Activated CD8-positive, alpha-beta T cell treated with anti-CD3 and anti-CD28 coated beads for 36 hours (primary cell): ENCODE measurements at places on chromosomes 4 and X.
A peak's percentile ranks its signal among the peaks of the same experiment; 100 is the strongest.

GRCh38 chr4:4325321-4325720, 35.3 kb downstream of the ZBTB49 start:
- DNase-seq, result no peak

DNA sequence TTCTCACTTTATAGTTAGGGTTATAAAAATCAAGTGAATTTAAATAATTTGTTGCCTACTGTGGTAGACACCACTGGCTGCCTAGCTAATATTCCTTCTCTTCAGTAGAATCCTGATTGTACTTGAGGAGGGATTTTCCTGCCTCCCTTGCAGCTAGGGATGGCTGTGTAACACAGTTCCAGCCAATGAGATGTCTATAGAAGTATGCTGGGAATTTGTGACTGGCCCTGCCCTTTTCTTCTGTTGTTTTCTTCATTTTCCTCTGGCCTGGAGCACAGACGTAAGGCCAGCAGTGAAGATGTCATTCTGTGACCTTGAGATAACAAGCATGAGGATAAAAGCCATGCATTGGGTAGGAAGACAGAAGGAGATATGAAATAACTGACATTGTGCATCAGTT, 145.1 kb downstream of the MGST2 start:
- DNase-seq, result no peak

DNA sequence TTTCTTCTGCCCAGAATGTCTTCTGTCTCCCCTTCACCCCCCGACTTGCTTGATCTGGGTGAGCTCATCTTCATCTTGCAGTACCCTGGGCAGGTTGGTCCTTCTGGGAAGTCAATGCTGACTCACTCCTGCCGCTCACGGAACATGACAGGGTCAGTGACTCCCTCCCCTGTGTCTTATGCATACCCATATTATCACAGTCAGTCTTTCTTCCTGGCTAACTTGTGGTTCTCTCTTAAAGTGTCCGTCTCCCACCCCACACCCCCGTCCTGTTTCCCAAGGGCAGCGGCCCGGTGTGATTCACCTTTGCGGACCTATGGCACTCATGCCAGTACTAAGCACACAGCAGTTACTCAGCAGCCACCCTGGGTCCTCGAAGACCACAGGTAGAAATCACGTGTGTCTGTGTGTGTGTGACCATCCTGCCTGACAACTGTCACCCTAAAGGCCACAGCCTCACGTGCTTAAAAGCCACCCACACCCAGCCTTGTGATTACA, 17.7 kb downstream of the IQSEC2 start:
- DNase-seq, result peak; percentile 82

DNA sequence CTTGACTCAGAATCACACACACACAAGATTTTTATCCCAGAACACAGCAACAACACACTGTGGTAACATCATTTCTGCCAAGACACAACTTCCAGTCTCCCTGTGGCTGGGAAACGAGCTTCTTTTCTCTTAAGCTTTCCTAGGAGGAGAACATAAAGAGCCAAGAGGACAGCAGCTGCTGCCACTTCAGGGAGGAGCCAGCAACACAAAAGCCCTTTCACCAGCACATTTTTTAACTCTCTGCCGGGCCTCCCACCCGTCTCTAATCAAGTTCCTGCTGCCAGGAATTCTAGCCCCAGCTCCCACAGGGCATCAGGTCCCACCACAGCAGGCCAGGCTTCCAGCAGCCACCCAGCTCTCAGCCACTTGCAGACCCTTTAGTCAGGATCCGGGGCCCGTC, 22.4 kb downstream of the FAT1 start:
- no peak for DNase-seq

DNA sequence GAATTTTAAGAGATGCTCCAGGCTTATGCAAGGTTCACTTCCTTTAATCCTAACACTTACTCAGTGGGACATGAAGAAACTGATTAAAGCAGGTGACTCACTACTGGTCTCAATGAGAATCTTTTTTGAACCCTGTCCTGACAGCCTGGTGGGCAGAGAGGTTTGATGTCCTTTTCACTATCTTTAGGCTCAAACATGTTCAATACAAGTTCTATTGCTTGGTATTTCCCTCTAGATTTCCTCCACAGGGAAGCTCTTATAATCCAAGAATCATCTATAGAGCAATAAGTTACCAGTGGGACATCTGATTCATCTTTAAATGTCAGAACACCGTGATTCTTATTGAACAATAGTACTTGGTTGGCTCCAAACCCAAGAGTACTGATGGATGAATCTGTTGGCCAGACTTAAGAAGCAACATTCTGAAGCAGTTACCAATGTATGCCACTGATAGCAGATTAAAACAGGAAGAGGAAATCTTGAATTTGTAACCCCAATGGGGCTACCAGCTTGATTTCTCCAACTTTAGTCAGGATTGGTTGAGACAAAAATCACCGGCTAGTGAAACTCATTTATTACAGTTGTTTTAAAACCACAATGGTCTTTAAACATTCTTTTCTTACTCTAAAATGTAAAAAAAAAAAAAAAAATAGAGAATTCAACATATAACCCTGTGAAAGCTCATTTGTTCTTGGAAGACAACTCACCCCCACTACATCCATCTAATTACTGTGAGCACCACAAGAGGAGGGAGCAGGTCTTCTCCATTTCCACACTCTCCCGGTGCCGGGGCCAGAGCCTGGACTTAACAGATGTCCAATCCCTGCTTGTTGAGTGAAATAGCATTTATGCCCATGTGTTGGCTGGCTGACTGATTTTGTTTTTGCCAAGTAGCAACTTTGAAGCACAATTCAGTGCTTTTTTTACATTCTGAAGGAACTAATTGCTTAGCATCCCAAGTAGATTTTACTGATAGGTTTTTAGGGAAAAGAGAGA, 43.3 kb downstream of the FGFBP1 start:
- no peak for DNase-seq

DNA sequence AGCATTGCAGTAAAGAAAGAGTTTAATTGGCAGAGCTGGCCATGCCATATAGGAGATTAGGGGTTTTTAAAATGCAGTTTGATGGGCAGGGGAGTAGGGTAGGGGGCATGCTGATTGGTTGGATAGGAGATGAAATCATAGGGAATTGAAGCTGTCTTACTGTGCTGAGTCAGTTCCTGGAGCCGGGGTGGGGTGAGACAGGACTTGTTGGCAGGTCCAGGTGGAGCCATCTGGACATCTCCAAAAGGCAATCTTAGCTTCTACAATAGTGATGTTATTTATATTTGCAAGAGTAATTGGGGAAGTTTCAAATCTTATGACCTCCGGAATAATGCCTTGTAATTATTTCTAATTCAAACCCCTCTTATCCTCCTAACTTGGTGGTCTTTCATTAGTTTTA, 32.4 kb upstream of the PGM2 start:
- no peak for DNase-seq

DNA sequence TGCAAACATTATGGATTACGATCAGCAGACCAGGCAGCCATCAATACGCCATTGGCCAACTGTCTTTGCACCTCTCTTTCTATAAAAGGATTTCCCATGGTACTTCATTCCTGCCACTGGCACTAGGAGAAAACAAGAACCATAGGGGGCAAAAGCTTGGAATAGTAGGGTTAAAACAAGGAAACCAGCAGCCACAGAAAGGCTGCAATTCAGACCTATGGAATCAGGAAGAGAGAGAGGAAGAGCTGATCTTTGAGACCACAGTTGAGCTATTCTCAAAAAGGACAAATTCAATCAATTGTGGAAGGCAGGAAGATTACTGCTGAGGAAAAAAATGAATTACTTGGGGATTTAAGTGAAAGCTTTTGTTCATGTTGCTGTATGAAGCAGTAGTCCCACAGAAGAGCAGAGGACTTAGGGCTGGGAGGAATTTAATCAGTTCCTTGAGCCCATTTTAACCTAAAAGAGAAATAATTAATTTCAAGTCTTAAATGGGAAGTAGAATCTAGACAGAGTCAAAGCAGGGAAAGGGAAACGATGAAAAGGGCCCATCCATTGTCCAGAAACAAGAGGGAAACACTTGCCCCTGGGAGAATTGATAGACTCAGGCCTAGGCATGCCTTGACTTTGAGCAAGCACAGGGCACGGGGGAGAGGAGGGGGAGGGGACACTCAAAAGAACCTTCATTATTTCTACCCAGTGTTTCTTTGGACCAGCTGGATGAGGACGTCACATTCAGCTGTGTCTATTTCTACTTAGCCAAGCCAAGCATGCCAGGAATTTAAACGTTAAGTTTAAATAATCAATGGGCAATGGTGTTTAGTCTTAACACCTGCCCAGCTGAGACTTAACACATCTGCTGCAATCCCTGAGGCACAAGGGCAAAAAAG, 50.7 kb downstream of the SCD5 start:
- DNase-seq, result no peak

- no peak for DNase-seq
Observed at GRCh38 chr4:76764251-76764650, 133.7 kb downstream of the SOWAHB start.

DNA sequence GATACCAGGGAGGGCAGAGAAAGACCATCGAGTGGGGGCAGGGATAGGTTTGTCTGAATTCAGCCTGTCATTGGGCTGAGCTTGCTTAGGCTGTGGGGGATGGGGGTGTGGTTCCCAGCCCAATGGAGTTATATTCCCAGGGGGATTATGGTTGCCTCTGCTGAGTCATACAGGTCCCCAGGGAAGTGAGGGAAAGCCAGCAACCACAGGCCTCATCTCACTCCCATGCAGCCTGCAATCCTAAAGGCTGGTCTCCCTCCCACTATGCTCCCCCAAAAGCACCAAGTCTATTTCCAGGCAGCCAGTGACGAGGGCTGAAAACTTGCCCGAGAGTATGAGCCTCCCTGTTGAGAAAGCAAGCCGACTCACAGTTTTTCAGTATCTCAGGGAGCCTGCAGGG, 39.3 kb downstream of the AFM start:
- DNase-seq, result no peak

- no peak for DNase-seq
Observed at GRCh38 chrX:39591099-39591498, 506.7 kb downstream of the BCOR start.

DNA sequence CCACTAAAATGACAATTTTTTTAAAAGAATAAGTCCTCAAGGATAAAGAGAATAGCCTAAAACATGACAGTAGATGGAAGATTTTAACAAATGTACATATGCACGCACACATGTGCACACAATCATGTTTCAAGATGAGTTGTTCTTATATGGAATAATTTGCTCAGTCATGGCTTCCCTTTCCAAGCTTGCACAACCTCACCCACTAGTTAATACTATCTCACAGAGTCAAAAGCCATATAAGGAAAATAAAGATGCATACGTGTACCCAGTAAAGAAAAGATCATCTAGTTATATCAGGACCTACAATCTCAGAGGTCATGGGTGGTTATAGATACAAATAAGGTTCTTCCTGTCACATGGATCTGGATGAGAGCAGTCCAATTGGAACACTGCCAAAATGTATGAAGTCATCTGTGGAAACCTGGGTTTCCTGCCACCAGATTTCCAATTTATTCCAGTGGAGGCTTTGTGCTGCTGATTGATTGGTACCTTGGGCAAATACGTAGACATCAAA, 56.1 kb downstream of the FAM13A start:
- no peak for DNase-seq

- no peak for DNase-seq
Observed at GRCh38 chr4:74287164-74287563, 21.1 kb upstream of the EPGN start.

DNA sequence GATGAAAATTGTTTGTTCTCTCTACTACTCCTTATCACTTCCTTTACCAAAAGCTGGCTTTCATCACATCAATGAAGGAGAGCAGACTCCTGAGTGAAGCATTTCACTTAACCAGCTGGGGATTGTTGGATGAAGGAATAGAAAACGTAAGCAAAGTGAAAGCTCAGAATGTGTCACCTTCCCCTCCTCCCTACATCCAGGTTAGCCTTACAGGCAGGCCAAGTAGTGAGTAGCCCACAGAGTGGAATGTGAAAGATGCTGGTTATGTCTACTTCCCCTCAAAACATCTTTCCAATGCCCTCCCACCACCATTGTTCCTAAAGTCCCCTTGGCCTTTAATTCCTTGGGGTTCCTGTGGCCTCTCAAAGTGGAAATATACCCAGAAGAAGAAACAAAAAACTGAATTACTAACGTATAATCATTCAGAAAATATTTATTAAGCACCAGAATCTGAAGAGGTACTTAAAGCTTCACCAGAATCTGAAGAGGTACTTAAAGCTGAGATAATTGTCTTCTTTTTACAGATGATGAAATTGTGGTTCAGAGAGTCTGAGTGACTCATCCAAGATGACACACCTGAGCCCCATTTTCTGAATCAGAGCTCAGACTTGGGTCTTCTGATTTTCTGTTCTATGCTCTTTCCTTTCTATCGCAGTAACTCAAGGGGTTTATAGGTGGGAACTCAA, 6.5 kb downstream of the P2RY4 start:
- no peak for DNase-seq

GRCh38 chrX:119272882-119273419, 36.9 kb downstream of the PGRMC1 start:
- DNase-seq, result no peak

GRCh38 chr4:184261246-184261645, 43.6 kb upstream of the ENPP6 start:
- no peak for DNase-seq

DNA sequence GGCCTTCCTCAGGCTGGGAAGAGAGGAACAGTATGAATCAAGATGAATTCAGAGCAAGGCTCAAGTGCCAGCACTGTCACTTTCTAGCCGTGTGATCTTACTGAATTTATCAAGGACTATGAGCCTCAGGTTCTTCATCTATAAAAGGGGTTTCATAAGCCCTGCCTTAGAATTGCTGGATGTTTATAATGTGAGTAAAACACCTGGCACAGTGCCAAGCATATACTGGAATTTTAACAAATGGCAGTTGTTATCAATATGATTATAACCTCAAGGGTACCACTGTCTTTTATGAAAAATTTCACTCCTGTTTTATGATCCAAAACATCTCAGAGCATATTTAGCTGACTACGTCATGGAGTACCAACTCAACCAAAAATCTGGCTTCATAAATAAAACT, 4.0 kb downstream of the MAGEC2 start:
- DNase-seq, result no peak

- no peak for DNase-seq
Observed at GRCh38 chrX:131703646-131704045, 159.8 kb downstream of the OR13H1 start.

DNA sequence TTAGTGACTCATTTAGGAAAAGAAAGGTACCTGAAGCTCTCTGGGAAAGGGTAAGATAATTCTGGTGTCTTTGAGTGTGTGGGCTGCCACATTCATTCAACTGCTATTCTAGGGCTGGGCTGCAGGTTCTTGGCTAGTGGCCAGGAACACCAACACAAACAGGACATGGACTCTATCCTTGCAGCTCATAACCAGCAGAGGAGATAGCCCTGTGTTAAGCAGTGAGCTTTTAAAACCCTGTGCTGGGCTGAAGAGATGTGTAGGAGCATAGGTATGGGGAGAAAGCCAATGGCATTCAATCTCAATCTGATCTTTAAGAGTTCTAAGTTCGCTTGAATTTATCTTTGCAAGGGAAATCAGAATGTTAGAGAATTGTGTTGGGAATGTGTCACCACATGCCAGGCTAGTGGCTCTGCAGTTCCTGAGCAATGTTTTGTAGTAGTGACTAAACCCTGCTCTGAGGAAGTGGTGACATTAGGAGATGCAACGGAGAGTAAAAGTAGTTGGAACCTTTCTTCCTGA, 39.2 kb downstream of the SGMS2 start:
- peak; percentile 45 for DNase-seq
